Forelimb muscle (tissue), 1 donor: ENCODE measurements at places on chromosomes 6 and 20. TPM values are rescaled to one million over a fixed set of nuclear protein-coding genes. Genes with fewer than 3 reads are reported as not detected.

GRCh38 chr6:83069633-83070032 is 2.2 kb downstream of the DOP1A start:
- no peak for DNase-seq

Gene TFEB
- polyA plus RNA-seq = 5.8 TPM

Gene SIRPB2
- 1.6 TPM for polyA plus RNA-seq

Gene WFDC10B
- not detected for polyA plus RNA-seq

DNA sequence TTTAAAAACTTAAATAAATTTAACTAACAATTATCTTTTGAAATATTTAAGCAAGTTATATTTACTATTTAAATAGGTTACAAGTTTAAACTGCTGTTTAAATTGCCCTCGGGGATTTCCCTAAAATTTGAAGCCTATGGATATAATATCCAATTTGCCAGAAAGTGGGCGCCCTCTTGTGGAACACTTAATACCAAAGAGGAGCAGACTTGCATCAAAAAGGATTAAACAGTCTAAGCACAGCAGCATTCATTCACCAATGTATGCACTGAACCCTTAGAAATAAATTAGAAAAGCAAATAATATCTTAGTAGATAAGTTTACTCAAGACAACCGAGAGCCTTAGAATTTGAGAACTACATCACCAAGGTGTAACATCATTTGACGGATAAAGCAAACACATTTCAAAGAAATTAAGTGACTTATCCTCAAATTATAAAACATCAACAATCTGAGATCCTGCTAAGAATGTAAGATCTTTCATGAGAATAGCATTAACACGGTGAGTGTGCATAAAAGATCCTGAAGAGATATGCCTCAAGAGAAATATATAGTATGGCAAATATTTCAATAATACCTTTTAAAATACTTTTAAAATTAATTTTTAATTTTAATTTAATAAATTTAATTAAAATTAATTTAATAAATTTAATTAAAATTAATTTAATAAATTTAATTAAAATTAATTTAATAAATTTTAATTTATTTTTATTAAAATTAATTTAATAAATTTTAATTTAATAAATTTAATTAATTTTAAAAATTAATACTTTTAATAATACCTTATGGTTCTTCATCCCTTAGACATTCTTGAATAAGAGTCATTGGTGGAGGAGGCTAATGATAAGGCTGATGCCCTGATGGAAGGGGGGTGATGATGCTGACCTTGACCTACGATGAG is 11.5 kb upstream of the MEP1A start:
- no peak for DNase-seq

DNA sequence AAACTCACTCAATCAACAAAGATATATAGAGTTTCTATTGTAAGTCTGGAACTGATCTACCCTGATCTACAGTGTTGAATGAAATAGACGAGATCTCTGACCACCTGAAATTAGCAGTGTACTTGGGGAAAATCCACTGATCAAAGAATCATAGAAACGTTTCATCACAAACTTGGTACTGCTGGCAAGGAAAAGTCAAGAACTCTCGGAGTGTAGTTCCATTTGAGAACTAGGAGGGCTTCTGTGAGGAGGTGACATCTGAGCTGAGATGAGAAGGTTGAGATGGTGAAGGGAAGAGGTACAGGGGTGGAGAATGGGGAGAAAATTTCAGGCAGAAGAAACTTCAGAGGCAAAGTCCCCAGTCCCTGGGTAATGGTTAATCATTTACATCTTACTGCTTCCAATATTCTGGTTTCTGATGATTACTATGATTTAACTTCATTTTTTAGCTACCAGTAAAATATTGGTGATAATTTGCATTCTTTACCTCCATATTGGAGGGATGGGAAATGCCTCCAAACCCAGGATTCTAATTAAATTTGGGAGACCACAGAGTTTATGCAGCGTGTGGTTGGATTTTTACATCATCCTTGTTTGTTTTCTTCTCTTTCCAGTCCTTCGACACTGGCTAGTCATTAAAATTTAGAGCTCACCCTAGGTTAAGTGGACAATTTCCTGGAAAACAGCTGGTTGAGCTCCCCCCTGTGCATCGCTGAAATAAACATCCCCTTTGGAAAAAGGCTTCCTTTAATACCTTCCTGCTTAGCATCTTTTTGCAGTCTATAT is 191.9 kb downstream of the BCAS1 start:
- DNase-seq = no peak

- DNase-seq = no peak
Measured at GRCh38 chr6:113925378-113925777, 45.6 kb downstream of the HDAC2 start.
